ENCODE measurements at places on chromosomes 4 and X.

DNA sequence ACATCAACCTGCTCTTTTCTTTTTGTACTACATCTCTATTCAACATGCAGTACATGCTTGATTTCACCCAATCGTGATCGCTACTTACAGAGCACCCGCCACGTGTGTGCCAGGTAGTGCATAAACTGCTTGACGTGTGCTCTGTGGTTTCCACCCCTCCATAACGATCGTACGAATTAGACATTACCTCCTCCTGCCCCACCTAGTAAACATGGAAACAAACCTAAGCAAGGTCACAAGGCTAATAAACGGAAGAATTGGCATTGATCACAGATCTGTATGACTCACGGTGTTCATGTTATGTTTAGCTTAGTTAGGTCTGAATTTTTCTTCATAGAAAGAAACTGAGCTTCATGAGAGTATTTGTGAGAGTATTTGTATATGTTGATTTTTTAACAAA lies 64.1 kb downstream of the STX18 start:
- DNase-seq: no peak

GRCh38 chr4:48102303-48102702 lies 31.7 kb downstream of the TXK start:
- DNase-seq: no peak

- DNase-seq: no peak
Observed at GRCh38 chr4:19850909-19851308, 400.8 kb upstream of the SLIT2 start.

- DNase-seq: no peak
Observed at GRCh38 chrX:16457239-16457638, 192.7 kb upstream of the S100G start.

DNA sequence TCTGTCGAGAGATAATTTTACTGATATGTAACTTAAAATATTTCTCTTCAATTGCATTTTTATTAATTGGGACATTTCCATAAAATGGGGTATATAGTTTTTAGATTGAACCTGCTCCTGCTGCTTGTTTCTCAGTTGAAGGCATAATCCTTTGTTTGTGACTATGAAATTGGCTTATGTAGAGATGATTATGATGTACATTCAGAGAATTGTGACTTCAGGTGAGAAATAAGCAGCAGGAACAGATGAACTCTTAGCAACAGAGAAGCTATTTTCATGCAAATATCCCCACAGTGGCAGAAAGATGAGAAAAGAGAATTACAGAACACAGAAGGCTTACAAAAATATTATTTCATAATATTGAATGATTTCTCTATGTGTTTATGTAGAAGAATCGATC lies 1499.5 kb upstream of the ADGRL3 start:
- DNase-seq: no peak
